ENCODE measurements at places on chromosomes 6 and 20.
A peak's percentile ranks its signal among the peaks of the same experiment; 100 is the strongest.

DNA sequence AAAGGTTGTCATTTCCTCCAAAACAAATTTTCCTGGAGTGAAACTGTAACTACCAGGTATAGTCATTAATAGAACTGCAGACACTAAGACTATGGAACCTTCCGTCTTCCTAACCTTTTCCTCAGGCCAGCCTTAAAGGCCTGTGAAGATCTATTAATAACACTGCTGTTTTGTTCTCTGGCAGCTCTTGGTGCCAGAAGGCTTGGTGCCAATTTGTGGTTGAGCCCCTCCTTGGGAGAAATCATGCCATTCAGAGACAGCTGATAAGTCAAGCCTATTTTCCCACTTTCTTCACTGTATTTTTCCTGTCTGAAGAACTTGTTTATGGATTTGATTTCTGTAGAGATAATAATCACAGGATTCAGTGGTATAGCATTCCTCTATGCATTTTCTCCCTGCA is 64.8 kb downstream of the HCRTR2 start:
- H3K4me3 ChIP-seq = no peak overlapping the region
- no peaks in the 10 kb centered on the region for H3K36me3 ChIP-seq
- H3K27me3 ChIP-seq = no peaks in the 10 kb centered on the region
- no peaks in the 10 kb centered on the region for H3K4me1 ChIP-seq

DNA sequence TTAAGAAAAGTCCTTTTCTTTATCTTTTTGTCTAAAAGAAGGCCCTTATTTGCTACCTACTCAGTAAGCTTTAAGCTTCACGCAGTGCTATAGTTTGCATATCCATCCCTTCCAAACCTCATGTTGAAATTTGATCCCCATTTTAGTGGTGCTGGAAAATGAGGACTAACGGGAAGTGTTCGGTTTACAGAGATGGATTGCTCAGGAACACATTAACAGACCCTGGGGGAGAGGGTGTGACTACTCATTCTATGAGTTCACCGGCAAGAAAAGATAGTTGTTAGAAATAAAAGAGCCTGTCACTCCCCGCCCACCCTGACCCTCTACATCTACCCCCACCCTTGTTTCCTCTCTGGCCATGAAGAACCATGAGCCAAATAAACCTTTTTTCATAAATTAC is 546.2 kb downstream of the MEI4 start:
- no peaks in the 10 kb centered on the region for H3K27me3 ChIP-seq
- no peak overlapping the region for H3K27ac ChIP-seq
- H3K36me3 ChIP-seq = no peaks in the 10 kb centered on the region
- H3K4me1 ChIP-seq = no peaks in the 10 kb centered on the region
- no peak for DNase-seq
- no peak overlapping the region for H3K4me3 ChIP-seq

- H3K4me1 ChIP-seq = no peaks in the 10 kb centered on the region
- H3K27me3 ChIP-seq = no peaks in the 10 kb centered on the region
- no peaks in the 10 kb centered on the region for H3K36me3 ChIP-seq
- no peak overlapping the region for H3K27ac ChIP-seq
Observed at GRCh38 chr6:119390247-119390793, 40.8 kb upstream of the MAN1A1 start.

GRCh38 chr20:34595377-34596184 is 37.1 kb downstream of the MAP1LC3A start:
- H3K4me1 ChIP-seq = no peaks in the 10 kb centered on the region
- H3K36me3 ChIP-seq = peaks cover 1% of the 10 kb centered on the region
- no peak for DNase-seq

DNA sequence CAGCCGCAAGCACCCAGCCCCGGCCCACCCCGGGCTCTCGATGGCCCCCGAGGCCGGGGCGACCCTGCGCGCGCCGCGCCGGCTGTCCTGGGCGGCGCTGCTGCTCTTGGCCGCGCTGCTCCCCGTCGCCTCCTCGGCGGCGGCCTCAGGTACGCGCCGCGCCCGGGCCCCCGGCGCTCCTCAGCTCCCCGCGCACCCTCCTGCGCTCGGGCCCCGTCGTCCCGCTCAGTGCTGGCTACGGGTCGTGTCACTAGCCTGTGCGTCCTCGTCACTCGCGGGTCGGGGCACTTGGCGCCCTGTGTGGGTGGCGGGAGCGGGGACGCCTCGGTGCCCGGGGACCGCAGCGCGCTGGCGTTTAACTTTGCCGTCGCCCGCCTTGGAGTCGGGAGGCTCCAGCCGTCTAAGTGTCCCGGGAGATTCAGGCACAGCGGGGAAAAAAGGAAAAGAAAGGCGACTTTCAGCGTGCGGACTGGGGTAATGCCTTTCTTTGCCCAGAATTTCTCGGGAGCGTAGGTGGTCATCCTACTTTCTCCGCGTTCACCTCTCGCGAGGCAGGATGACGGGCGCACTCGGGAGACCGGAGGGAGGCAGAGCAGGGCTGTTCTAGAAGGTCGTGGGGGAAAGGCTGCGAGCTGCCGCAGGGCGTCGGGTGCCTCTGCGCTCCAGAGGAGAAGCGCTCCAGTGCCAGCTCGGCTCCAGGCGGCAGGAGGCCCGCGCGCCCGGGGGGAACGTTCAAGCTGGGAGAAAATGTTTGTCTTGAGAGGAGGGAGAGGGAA is 545 bp downstream of the FNDC1 start:
- peaks cover 10% of the 10 kb centered on the region for H3K4me1 ChIP-seq
- H3K27me3 ChIP-seq = peaks cover 81% of the 10 kb centered on the region
- no peak overlapping the region for H3K27ac ChIP-seq
- peak overlapping the region; percentile 66 for H3K4me3 ChIP-seq
- H3K36me3 ChIP-seq = no peaks in the 10 kb centered on the region
- peak; percentile 46 for DNase-seq

DNA sequence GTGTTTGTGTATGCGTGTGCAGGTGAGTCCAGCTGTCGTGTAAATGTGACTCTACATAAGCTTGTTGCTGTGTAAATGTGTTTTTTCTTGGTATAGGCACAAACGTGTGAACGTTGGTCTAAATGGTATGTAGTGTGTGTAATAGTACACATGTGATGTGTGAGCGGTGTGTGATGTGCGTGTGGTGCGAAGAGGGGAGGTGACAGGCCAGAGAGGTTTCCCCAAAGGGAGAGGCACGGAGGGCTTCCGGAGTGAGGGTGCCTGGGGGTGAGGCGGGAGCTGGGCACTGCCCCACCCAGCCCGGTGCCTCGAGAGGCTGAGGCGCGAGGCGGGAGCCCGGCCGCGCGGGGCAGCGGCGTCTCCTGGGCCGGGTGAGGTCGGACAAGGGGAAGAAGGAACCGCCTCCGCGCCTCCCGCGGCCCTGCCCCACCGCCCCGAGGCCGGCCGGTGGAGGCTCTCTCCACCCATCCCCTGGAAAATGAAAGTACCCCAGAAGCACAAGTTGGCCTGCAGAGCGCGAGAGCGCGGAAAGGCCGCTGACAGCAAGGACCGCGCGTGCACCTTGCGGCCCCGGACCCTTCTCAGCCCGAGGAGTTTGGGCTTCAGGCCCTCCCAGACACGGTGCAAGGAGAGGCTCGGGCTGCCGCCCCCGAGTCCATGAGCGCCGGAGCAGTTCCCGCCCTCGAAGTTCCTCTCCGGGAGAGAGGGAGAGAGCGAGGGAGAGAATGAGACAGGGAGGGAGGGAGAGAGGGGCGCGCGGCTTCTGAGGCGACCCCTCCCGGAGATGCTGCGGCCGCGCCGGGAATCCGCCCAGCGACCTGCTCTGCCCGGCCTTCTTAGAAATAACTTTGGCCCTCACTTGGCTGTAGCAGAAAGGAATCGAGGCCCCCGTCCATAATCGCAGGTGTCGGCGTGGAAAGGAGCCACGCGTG is 43.2 kb upstream of the OSTM1 start:
- no peak overlapping the region for H3K27ac ChIP-seq
- H3K4me3 ChIP-seq = peak overlapping the region; percentile 64
- DNase-seq = peak; percentile 51
- peaks cover 96% of the 10 kb centered on the region for H3K27me3 ChIP-seq

- no peak overlapping the region for H3K4me3 ChIP-seq
- H3K36me3 ChIP-seq = no peaks in the 10 kb centered on the region
Observed at GRCh38 chr20:19491241-19491640, 266.8 kb upstream of the RIN2 start.

- H3K4me1 ChIP-seq = peaks cover 13% of the 10 kb centered on the region
- H3K27me3 ChIP-seq = peaks cover 45% of the 10 kb centered on the region
- peak within 1 kb of the TSS; percentile 85 for H3K4me3 ChIP-seq
- H3K27ac ChIP-seq = peak within 1 kb of the TSS; percentile 44
Observed at GRCh38 chr6:107489636-107490565, at the start of gene SOBP. Gene SOBP (plus strand): TSS chr6:107490117. CDS start chr6:107490617, 500 bp downstream.

DNA sequence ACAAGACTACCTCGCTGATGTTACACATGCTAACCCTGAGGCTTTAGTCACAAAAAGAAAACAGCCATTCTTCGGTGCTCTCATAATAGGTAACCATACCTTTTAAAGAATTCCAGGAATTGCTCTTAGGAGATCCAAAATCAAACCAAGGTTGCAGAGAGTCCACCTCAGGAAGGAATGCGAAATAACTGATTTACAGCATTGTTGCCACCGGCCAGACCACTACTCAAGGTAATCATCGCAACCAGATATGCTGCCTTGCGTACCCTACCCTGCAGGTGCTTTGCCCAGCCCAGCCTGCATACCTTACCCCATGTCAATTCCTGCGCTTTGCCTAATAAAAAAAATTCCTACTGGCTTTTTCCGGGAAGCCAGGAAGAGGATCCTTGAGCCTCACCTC is 27.0 kb downstream of the NUP153 start:
- peak overlapping the region; percentile 34 for H3K27ac ChIP-seq
- H3K27me3 ChIP-seq = no peaks in the 10 kb centered on the region
- no peak overlapping the region for H3K4me3 ChIP-seq
- no peak for DNase-seq
- peaks cover 58% of the 10 kb centered on the region for H3K4me1 ChIP-seq

GRCh38 chr20:20364593-20365479 is 3.1 kb upstream of the INSM1 start:
- H3K27me3 ChIP-seq = peaks cover 81% of the 10 kb centered on the region
- peak; percentile 22 for DNase-seq
- no peak overlapping the region for H3K27ac ChIP-seq

DNA sequence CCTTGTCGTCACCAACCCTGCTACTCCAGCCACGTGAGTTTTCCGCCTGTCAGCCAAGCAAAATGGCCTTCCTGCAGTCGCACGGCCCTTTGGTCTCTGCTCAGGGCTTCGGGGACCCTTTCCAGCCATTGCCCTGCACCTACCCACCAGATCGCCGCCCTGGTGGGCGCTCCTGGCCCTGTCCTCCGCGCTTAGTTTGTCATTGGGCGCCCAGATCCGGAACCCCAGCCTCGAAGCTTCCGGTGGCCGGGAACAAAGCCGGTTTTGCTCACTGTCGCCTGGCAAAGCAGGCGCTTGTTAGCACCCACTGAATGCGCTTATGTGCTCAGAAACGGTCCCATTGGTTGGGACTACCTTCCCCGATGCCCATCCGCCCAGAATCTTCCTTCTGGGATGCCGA is 536 bp downstream of the ZFP57 start:
- H3K27ac ChIP-seq = peak overlapping the region; percentile 82
- H3K4me3 ChIP-seq = peak overlapping the region; percentile 86
- H3K36me3 ChIP-seq = peaks cover 5% of the 10 kb centered on the region
- H3K4me1 ChIP-seq = peaks cover 29% of the 10 kb centered on the region

- no peaks in the 10 kb centered on the region for H3K4me1 ChIP-seq
- H3K27ac ChIP-seq = no peak overlapping the region
- peaks cover 5% of the 10 kb centered on the region for H3K27me3 ChIP-seq
- H3K36me3 ChIP-seq = no peaks in the 10 kb centered on the region
- DNase-seq = no peak
Observed at GRCh38 chr20:31446084-31446819, 5.8 kb downstream of the DEFB123 start.

- no peak overlapping the region for H3K4me3 ChIP-seq
- no peak for DNase-seq
- no peak overlapping the region for H3K27ac ChIP-seq
Observed at GRCh38 chr20:41234546-41234945, 83.0 kb downstream of the ZHX3 start.

DNA sequence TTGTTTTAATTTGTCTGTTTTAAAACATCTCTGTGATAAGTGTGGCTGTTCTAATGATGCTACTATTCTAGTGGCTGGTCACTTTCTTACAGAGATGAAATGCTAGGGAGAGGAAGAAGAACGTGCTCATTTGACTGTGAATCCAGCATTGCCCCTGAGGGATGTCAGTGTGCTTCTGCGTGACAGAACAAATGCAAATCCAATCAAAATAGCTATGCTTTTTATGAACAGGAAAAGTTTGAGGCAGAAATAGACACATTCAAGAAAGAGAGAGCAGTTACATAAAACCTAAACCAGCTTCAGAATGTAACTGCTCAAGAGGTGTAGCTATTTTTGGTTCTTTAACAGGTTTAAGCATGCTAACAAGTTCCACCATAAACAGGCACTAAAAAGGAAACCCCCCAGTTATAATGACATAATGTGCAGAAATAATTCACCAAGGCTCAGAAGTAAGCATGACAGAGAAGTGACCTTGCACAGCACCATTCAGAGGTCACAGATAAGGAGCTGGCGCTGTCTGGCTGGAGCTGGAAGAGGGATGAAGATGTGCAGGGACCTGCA is 385.3 kb downstream of the EPM2A start:
- no peaks in the 10 kb centered on the region for H3K27me3 ChIP-seq
- H3K4me3 ChIP-seq = no peak overlapping the region
- H3K4me1 ChIP-seq = no peaks in the 10 kb centered on the region
- H3K27ac ChIP-seq = no peak overlapping the region

- no peak overlapping the region for H3K27ac ChIP-seq
- H3K4me3 ChIP-seq = no peak overlapping the region
- no peaks in the 10 kb centered on the region for H3K4me1 ChIP-seq
- DNase-seq = no peak
- H3K27me3 ChIP-seq = no peaks in the 10 kb centered on the region
- no peaks in the 10 kb centered on the region for H3K36me3 ChIP-seq
Observed at GRCh38 chr20:10848810-10849370, 175.1 kb upstream of the JAG1 start.

- H3K4me3 ChIP-seq = peak overlapping the region; percentile 84
- H3K27ac ChIP-seq = peak overlapping the region; percentile 95
- H3K36me3 ChIP-seq = peaks cover 30% of the 10 kb centered on the region
- H3K4me1 ChIP-seq = peaks cover 54% of the 10 kb centered on the region
Observed at GRCh38 chr6:142943711-142944123, 1.3 kb downstream of the HIVEP2 start.

GRCh38 chr6:2744209-2744771 is 6.4 kb downstream of the MYLK4 start:
- no peak for DNase-seq
- H3K27me3 ChIP-seq = no peaks in the 10 kb centered on the region
- peaks cover 3% of the 10 kb centered on the region for H3K4me1 ChIP-seq

- no peak overlapping the region for H3K4me3 ChIP-seq
- peaks cover 26% of the 10 kb centered on the region for H3K36me3 ChIP-seq
- peaks cover 6% of the 10 kb centered on the region for H3K4me1 ChIP-seq
- DNase-seq = no peak
- H3K27me3 ChIP-seq = no peaks in the 10 kb centered on the region
Observed at GRCh38 chr20:63522981-63523611, 2.5 kb downstream of the PPDPF start.

- H3K27ac ChIP-seq = no peak overlapping the region
- no peak overlapping the region for H3K4me3 ChIP-seq
- H3K4me1 ChIP-seq = peaks cover 24% of the 10 kb centered on the region
Observed at GRCh38 chr20:20362774-20363433, 5.0 kb upstream of the INSM1 start.

DNA sequence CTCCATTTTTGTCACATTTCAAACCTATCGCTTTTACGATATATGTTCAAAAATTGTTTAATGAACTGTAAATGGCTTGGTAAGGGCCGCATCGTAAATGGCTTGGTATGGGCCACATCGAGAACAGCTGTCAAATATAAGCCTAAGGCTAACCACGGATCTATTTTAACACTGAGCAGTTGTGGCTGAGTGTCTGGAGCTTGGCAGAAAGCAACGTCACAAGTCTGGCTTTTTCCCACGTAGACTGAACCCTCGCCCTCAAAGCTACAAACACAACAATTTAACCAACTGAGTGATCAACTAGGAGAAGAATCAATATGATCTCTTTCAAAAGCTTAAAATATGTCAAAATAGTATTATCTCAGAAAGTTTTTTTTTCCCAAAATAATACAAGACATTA is 71.4 kb upstream of the PRSS16 start:
- DNase-seq = no peak
- no peak overlapping the region for H3K27ac ChIP-seq
- H3K4me3 ChIP-seq = peak overlapping the region; percentile 93
- peaks cover 10% of the 10 kb centered on the region for H3K4me1 ChIP-seq
